ENCODE measurements at places on chromosomes 16 and 17.
A peak's percentile ranks its signal among the peaks of the same experiment; 100 is the strongest.

GRCh38 chr17:4342535-4342934 lies 23.9 kb downstream of the UBE2G1 start:
- no peak for DNase-seq

DNA sequence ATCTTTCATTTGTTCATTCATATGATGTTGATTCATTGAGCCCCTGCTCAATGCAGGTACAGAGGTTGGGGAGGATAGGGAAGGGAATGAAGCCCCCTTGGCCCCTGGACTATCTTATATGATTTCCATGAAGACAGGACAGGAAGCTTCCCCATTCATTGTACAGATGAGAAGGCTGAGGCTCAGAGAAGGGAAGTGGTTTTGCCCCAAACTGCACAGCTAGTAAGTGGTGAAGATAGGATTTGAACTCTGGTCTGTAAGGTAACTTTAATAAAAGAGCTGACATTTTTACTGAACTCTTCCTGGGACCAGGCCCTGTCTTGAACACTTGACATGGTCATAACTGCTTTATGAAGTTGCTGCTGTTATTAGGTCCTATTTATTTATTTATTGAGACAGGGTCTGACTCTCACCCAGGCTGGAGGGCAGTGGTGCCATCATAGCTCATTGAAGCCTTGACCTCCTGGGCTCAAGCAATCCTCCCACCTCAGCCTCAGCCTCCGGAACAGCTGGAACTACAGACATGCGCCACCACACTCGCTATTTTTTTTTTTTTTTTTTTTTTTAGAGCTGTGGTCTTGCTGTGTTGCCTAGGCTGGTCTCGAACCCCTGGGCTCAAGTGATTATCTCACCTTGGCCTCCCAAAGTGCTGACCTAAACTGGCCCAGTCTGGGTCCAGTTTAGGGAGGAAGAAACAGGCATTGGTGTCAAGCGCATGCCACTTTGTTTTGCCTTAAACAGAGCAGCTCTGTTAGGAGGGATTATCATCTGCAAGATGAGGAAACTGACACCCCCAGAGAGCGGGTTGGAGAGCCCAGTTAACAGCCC lies 5.0 kb downstream of the CTF1 start:
- no peak for DNase-seq

GRCh38 chr17:77493238-77493820 lies 352.6 kb downstream of the SEC14L1 start:
- peak; percentile 15 for DNase-seq

DNA sequence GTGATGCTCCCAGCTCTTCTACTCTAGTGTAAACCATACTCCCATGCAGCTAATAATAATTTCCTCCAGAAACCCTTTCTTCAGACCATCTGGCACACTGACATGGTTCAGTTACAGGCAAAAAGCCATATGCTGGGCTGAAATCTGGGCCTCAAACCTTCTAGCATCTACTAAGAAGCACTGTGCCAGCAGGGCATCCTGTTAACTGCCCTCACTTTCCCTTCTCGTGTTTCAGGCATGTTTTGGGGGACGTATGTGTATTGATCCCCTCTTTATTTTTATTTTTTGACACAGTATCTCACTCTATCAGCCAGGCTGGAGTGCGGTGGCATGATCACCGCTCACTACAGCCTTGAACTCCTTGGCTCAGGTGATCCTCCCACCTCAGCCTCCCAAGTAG lies 33.3 kb downstream of the STAT5A start:
- no peak for DNase-seq

DNA sequence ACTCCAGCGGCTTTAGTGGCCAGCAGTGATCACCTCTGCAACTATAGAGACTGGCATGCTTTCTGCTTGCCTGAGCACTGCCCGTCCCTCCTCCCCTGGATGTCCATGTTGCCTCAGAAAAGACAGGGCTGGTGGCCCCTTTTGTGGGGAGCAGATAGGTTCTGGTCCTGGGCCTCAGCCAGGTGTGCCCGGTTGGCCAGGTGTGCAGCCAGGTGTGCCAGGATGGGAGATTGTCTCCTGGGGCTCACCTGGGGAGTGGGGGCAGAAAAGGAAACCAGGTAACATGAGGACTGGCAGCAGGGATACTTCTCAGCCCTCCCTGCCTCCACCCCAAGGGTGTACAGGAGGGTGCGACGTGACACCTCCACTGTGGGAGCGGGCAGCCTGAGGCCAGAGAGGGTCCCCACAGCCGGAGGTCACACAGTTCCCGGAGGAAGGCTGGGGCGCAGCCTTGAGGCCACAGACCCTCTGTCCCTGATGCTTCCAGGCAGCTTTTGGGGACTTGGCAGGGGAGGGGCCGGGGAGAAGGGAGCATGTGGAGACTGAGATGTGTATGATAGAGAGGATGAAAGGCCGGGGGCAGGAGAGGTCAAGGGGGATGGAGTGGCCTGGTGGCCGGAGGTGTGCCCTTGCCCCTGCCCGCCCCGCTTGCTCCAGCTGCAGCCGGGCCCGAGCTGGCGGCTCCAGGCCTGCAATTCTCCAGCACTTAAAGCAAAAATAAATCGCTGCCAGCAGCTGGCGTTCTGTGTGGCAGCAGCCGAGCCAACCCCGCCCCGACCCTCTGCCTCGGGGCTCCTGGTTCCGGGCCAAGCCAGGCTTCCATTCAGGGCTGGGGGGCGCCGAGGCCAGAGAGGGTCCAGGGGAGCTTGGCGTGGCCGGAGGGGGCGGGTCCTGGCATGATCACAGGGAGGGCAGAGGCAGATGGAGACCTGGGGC lies 6.7 kb downstream of the KCNJ12 start:
- DNase-seq = no peak

- no peak for DNase-seq
Observed at GRCh38 chr17:62737513-62737912, 70.6 kb downstream of the MARCHF10 start.

DNA sequence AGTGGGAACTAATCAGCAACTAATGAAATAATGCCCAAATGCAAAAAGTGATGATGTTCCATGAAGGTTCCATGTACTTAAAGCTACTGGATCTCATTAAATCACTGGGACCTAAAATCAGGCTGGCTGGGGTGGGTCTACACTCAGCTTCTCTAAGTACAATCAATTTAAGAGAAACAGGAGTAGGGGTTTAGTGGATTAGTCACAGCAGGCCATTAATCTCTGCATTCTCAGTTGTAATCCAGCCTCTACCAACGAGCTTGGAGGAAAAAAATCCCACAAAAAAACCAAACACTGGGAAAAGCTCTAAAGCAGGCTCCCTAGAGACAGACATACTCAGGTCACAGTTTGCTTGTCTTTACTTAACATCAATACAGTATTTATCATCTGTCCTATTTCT lies 15.0 kb downstream of the CA10 start:
- DNase-seq = no peak

- no peak for DNase-seq
Observed at GRCh38 chr17:80455784-80456183, 20.6 kb downstream of the NPTX1 start.

GRCh38 chr16:22727285-22728166 lies 86.4 kb upstream of the HS3ST2 start:
- DNase-seq = no peak

DNA sequence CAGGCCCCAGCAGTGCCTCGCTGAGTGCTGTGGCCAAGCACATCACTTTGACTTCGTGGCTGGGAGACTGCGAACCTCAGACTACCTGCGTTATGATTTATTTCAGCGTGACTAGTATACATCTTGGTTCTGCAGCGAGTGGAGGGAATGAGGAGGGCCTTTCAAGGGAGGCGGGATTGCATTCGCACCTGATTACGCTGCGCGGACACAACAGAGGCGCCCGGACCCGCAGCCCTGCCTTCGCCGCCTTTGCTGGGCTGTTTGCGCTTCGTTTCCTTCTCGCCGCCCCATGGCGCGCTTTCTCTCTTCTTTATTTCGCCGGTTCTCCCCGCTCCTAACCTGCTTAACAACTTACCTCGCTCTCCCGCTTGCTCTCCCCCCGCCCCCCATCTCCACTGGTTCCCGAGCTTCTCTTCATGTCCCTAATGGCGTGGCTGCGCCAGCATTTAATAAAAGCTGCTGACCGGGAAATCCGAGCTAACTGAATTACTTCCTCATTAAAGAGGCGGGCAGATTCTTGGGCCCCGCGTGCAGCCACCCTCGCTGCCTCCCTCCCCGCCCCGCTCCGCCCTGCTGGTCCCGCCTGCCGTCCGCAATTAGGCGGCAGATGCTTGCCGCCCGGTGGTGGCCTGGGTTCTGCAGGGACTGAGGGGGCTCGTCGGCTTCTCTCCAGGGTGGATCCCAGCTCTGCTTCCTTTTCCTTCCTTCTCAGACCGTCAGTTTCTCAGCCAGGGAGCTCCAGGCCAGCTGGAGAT lies 257.6 kb upstream of the SDK2 start:
- peak; percentile 44 for DNase-seq

DNA sequence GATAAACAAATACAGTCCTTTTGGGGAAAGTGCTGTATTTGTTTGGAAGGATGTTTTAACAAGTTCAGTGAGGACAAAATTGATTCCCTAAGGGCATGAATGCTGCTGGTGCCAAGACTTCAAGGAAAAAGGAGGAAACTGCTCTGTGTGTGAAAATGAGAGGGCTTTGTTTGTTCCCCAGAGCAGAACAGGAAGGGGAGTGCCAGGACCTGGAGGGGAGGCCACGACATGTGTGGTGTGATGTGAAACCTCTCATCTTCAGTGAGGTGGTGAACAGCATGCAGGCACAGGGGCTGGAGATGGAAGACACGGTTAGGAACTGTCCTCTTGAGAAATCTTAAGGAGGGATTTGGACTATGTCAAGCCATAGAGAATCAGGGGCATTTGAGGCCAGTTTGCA lies 46.6 kb upstream of the GRIN2A start:
- DNase-seq = no peak

- peak; percentile 71 for DNase-seq
Observed at GRCh38 chr17:33120103-33120502, 128.5 kb downstream of the SPACA3 start.

- DNase-seq = no peak
Observed at GRCh38 chr16:69706256-69706974, 19.9 kb downstream of the NQO1 start.

DNA sequence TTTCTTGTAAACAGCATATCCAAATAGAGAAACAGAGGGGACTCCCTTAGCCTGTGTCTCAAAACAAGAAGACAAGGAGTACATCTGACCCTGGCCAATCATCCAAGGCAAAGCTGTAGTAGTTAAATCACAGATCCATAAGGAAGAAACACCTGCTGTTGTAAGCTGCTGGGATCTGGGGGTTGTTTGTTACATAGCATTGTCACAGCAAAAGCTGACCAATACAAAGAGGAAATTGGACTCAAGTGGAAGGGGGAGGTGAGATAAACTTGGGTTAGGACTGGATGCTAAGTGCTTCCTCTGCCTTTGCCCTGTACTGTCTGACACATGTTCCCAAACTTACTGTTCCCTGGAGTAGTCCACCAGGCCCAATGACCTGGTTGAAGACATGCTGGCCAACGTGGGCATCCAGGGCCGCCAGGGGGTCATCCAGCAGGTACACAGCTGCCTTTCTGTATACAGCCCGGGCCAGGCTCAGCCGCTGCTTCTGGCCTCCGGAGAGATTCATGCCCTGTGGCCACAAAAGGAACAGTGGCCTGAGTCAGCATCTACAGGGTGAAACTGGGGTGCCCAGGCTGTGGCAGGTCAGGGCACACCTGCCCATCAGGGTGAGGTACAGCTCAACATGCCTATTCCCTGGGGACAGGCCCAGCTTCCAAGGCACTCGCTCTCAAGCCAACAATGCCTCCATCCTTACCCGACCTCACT lies 44.7 kb downstream of the ABCC6 start:
- DNase-seq = no peak

- no peak for DNase-seq
Observed at GRCh38 chr16:83070416-83071209, 443.8 kb downstream of the CDH13 start.

DNA sequence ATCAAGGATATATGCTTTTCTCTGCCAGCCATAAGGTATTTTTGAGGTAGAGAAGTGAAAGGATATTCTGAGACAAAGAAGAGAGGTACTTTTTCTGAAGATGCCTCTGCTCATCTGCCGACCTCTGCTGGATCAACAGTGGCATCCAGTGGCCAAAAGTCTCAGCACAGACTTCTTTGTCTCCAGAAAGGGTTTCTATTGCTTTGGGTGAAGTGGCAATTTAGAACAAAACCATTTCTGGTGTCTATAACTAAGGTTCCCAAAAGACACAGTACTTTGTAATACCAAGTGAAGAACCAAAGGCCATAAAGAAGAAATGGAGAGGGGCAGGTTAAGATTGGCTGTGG lies 155.2 kb upstream of the C17orf78 start:
- DNase-seq = peak; percentile 18

DNA sequence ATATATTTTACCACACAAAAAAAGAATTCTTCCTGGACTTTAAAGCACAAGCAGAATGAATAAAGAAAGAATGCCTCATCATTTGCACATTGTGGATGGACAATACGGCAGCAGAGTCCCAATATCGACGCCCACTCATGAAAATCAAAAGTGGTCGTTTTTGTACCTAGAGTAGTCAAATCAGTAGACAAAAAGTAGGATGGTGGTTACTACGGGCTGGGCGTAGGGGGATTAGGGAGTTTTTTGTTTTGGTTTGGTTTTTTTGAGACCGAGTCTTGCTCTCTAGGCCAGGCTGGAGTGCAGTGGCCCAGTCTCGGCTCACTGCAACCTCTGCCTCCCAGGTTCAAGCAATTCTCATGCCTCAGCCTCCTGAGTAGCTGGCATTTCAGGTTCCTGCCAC lies 8.6 kb upstream of the CENPV start:
- no peak for DNase-seq

- no peak for DNase-seq
Observed at GRCh38 chr16:71985262-71985974, 14.8 kb downstream of the PKD1L3 start.

DNA sequence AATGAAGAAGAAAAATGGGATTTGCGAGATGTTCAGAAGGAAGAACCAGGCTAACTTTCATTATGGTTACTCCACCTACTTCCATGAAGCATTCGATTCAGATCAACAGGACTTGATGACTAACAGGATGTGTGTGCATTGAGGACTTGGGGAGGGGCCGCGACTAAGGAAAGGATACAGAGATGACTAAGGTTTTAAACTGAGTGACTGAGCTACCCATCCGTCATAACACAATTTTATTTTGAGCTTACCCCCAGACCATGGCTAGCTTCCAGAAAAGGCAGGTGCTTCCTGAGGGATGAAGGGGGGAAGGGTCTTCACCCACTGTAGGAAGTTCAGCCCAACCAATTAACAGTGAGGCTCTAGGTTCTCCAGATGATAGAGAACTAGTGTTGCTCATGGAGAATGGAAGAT lies 2.5 kb upstream of the CDYL2 start:
- DNase-seq = no peak

GRCh38 chr17:4485676-4486646 lies 12.7 kb upstream of the SPNS2 start:
- no peak for DNase-seq
